ENCODE measurements at places on chromosomes 12 and 14. TPM values are rescaled to one million over a fixed set of nuclear protein-coding genes. Genes with fewer than 3 reads are reported as not detected.

Gene GNB3
- 8.7 TPM for total RNA-seq

- DNase-seq, result no peak
These were observed 192.9 kb downstream of the PRKD1 start for GRCh38 chr14:29734732-29735131.

GRCh38 chr14:74262076-74262475, 22.8 kb downstream of the VSX2 start:
- no peak for DNase-seq

- no peak for DNase-seq
These were observed 9.8 kb downstream of the CTDSP2 start for GRCh38 chr12:57836442-57837375.

Gene SPIC
- total RNA-seq, result not detected

DNA sequence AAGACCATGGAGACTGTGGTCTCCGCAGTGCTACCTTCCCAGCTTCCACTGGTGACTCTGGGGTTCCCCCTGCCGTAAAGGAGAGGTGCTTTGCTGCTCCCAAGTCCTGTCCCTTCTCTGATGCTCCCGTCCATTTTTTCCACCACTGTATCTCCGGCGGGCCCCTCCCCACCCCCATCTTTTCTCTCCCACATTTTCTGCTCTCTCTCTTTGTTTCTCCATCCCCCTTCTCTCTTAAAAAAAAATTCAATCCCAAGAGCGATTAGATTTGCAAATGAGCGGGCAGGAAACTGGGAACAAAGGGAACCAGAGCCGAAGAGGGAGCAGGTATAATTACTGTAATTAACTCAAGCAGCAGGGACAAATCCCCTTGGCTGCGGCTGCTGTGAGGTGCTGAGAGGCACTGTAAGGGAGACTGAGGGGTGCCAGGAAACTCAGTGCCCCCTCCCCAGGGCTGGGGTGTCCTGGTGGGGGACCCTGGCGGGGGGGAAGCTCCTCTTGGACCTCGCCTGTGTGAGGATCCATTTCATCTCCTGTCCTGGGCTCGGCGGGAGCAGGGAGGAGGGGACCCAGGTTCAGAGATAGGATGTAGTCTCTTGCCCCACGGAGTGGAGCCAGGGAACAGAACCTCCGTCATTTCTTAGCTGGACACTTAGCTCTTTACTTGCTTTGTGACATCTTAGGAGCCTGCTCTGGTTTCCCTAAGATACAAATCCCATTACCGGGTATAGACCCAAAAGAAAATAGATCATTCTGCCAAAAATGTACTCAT, 140.4 kb upstream of the NRXN3 start:
- DNase-seq, result no peak

Gene FGF6
- not detected for total RNA-seq

- DNase-seq, result no peak
These were observed 58.5 kb downstream of the NIN start for GRCh38 chr14:50772412-50772811.

- peak; percentile 58 for DNase-seq
These were observed 5.8 kb downstream of the CCNB1IP1 start for GRCh38 chr14:20327005-20327869.

GRCh38 chr12:121711361-121712189, 977 bp upstream of the TMEM120B start:
- no peak for DNase-seq

- DNase-seq, result no peak
These were observed 1.9 kb downstream of the PLEKHG3 start for GRCh38 chr14:64706119-64706592.

GRCh38 chr14:68947802-68948201, 31.3 kb downstream of the ACTN1 start:
- DNase-seq, result no peak

DNA sequence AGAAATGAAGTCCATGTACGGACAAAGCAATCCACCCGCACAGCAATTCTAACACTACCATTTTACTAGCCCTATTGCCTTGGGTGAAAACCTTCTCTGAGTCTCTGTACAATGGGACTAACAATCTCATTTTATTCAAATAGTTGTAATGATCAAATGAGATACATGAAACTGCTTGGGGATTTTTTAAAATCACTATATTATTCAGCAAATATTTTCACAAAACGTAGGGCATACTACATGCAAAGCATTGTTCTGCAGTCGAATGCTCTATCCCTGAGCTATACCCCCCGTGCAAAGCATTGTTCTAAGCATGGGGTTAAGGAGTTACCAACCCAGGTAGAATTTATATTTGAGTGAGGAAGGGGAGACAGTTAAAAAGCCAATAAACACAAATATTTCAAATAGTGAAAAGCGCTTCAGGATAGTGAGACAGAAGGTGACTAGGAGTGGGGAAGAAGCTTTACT, 554 bp upstream of the ATF7 start:
- DNase-seq, result no peak

- DNase-seq, result peak; percentile 88
These were observed 37.5 kb downstream of the PRORP start for GRCh38 chr14:35159742-35160409.

DNA sequence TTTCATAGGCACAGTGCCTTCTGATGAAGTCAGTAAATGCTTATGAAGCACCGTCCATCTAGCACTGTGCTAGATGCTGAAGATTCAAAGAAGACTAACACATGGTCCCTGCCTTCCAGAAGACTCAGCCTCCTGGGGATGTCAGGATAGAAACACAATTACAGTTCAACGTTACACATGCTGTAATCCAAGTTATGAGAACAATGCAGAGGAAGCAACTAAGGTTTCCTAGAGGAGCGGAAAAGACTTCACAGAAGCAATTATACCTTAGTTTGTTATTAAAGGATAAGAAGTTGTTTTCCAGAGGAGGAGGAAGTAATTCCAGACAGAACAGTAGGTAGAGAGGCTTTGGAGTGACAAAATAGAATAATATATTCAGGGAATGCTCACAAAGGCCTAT, 66.9 kb upstream of the FGD4 start:
- no peak for DNase-seq

GRCh38 chr12:93737457-93738198, 60.5 kb downstream of the CRADD start:
- DNase-seq, result no peak

Gene SLC4A8
- 1.4 TPM for total RNA-seq

GRCh38 chr12:110742096-110742717, 484 bp downstream of the PPP1CC start:
- DNase-seq, result no peak

DNA sequence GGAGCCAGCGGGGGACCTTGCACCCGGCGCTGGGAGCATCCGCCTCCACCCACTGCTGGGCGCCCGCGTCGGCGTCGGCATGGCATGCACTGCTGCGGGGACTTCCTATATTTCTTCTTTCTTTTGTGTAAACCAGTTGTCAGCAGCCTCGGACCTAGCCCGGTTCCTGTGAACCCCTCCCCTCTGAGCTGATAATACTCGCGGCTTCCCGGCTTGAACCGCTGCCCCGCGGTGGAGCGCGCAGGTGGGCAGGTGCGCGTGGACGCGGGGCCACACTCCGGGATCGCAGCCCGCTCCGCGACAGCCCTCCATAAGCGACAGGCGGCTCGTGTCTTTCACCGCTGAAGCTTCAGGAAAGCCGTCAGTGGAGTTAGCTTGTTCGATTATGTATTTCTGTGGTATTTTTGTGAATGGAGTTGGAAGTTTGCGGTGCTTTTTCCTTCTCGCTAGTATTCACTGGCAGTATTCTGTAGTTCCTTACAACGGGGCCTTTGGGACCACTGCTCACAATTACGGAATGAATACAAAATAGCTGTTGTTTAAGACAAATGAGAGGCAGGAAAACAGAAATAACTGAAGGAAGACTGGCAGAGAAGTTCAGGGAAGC, 870 bp downstream of the BMAL2 start:
- DNase-seq, result no peak

DNA sequence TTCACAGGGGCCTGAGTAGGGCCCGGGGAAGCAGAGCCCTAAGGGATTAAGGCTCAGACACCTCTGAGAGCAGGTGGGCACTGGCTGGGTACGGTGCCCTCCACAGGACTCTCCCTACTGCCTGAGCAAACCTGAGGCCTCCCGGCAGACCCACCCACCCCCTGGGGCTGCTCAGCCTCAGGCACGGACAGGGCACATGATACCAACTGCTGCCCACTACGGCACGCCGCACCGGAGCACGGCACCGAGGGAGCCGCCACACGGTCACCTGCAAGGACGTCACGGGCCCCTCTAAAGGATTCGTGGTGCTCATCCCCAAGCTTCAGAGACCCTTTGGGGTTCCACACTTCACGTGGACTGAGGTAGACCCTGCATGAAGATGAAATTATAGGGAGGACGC, 7.1 kb downstream of the LTBR start:
- DNase-seq, result no peak

Gene STK38L
- total RNA-seq, result 23.9 TPM

GRCh38 chr14:70957710-70958109, 50.5 kb downstream of the PCNX1 start:
- DNase-seq, result no peak

DNA sequence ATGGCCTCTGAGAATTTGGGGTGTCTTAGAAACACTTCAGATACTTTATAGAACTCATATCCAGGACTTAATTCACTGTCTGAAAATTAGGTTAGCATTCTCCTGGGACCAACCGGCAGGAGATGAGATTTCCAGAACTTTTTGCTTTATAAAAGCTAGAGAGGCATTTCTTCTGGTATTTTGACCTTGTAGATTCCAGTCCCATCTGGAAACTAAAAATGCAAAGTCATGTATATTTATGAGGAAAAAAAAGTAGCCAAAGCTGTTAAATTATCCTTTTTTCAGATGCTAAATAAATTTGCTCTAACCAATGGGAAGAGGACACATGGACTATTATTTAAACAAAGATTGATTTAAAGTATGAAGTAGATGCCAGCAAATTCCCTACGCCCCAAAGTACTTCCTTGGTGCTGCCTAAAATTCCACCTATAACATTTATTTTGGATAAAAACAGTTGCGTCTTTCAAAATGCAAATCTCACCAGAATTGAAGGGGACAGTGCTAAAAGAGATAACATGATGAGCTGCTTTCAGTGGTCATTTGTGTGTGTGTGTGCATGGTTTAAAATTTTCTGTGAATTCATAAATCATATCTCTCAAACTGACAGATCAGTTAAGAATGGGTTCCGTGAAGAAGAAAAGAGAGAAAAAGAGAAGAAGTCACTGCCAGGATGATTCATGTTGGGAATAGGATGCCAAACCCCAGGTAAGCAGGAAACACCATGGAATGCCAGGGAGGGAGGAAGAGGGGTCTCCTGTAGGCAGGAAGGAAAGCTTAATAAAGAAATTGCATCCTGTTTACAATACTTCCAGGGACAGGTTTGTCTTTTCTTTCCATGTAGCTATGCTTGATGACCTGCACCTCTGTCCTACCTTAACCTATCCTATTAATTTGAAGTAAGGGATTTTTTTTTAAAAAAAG, 97.7 kb upstream of the RGS6 start:
- DNase-seq, result no peak

DNA sequence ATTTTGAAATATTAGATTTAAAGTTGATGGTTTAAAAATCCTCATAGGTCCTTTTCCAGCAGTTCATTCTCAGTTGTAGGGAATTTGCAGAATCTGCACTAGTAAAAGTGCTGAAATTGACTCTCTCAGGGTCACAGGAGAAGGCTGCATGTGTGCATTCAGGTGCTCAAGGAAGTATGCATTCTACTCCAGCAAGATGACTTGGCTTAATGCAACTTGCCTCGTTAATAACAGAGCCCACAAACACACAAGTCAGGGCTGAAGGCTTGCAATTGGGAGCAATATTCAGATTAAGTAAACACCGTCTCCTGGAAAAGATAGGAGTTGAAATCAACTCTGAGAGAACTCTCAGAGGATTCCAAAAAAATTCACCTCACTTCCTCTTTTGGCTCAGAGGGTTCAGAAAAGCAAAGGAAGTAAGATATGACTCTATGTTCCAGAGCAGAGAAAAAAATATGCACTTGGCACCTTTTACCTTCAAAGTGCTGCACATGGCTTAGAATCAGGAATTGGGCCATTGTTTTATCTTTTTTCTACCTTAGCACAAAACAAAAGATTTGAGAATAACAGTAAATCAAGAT, 406.3 kb upstream of the DCN start:
- no peak for DNase-seq

DNA sequence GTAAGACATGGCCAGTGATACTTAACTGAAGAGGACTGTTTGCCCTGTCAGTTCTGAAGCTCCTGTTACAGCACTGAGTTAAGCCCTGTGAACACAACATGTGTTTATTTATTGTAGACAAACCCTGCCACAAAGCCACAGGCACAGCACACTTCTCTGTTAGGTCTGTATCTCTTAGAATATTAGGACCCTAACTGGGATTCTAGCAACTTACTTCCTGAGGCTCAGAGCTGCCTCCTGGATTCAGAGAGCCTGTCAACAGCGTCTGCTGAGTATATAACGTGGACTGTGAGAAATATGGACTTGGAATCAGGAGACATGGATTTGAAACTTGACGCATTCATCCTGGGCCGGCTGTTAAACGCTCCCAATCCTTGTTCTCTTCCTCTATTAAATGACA, 135.0 kb upstream of the HIF1A start:
- no peak for DNase-seq

Gene LRP6
- total RNA-seq, result 28.1 TPM

DNA sequence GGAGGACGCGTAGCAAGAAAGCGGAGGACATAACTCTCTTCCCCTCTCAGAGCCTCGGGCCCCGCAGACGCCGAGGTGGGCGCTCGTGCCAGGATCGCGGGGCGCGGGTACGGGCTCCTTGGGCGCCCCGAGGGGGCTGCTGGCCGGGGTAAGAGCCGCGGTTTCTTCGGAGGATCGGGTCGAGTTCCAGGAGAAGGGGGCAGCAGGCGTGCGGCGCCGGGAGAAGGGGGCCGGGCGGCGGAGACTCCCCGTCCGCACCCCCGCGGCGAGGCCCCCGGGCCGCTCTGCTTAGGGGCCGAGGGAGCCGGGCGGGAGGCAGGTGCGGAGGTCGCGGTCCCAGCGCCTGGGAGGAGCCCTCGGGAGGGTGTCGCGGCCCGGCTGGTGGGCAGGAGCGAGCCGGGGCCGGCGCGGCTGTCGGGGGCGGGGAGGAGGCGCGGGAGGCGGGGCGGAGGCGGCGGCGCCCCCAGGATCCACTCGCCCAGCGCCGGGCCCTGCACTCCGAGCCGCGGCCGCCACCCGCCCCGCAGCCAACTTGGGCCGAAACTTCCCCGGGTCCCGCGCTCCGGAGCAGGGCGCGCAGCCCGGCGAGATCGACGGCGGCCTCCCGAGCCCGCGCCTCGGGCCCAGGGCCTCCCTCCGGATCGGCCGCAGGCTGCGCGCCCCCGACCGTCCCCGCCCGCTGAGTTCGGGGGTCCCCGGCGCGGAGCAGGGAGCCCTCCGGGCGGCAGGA, 64.4 kb downstream of the FBXL14 start:
- no peak for DNase-seq

GRCh38 chr12:89051065-89051677, 301.1 kb downstream of the DUSP6 start:
- peak; percentile 70 for DNase-seq

DNA sequence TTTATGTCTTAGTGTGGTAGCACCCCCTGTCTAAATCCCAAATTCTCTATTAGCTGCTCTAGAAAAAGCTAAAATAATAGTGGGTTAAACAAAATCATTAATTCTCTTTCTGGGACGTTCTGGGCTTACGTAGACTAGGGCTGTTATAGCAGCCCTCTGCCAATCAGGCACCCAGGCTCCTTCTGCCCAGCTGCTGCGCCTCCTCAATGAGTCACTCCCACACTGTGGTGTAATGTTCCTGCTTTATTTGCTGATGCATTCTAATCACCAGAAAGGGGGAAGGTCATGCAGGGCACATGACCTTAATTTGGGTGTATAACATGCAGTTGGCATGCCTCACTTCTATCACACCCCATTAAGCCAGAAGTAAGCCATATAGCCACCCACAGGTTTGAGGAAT, 294.5 kb downstream of the GALC start:
- no peak for DNase-seq

- no peak for DNase-seq
These were observed 7.7 kb downstream of the HOXC8 start for GRCh38 chr12:54016478-54016964.

Gene KRT78
- not detected for total RNA-seq

Gene ZNF839
- total RNA-seq, result 17.7 TPM
